ENCODE measurements at places on chromosomes 2 and 18.

DNA sequence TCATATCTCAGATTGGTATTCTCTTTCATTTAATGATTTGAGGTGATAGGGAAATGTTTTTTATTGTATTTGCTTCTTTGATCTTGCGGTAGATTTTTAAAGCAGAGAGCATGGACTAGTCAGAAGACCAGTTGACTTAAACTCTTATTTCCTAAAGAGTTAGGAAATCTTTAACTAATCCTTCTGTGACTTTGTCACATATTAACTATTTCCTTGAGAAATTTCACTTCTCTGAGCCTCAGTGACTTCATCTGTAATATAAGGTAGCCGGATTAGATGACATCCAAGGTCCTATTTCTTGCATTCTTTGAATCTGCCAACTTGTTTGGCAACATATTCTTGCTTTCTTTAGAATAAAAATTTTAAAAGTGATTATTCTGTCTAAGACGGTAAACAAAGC, 55.6 kb downstream of the MTX2 start:
- DNase-seq: no peak

- no peak for DNase-seq
Observed at GRCh38 chr18:36871801-36872200, 42.9 kb downstream of the KIAA1328 start.

DNA sequence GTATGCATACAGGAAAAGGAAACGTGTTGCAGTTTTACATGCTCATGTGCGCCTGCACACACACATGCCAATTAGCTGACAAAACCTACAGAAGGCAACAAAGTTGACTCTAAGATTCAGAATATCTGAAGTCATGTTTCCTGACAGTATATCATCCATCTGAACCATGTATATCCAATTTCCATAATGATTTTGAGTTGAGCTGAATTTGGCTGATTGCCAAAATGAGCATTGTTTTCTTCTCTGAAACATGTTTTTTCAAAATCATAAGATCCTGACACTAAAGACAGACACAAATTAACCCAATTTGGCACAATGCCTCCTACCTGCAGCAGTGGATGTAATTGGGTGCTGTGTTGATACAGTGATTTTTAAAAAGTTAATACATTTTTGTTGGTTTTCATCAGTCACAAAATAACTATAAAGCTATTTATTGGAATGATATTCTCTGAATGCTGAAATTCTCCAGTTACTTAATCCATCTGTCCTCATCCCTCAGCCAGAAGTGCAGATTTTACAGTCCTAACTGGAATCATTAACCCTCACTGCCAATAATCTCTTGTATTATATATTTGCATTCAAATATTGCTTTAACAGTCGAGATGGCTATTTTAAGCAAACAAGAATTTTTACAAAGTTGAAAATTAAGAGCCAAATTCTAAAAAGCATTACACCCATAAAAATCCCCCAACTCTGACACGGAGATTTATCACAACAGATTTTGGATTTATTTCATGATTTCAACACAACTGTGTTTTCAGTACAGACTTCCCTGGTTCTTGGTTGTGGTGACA, 161.7 kb upstream of the LMAN1 start:
- DNase-seq: no peak

GRCh38 chr2:68762665-68763064, 28.1 kb downstream of the ARHGAP25 start:
- DNase-seq: no peak
